ENCODE measurements at places on chromosomes 7 and 10.
A peak's percentile ranks its signal among the peaks of the same experiment; 100 is the strongest.

DNA sequence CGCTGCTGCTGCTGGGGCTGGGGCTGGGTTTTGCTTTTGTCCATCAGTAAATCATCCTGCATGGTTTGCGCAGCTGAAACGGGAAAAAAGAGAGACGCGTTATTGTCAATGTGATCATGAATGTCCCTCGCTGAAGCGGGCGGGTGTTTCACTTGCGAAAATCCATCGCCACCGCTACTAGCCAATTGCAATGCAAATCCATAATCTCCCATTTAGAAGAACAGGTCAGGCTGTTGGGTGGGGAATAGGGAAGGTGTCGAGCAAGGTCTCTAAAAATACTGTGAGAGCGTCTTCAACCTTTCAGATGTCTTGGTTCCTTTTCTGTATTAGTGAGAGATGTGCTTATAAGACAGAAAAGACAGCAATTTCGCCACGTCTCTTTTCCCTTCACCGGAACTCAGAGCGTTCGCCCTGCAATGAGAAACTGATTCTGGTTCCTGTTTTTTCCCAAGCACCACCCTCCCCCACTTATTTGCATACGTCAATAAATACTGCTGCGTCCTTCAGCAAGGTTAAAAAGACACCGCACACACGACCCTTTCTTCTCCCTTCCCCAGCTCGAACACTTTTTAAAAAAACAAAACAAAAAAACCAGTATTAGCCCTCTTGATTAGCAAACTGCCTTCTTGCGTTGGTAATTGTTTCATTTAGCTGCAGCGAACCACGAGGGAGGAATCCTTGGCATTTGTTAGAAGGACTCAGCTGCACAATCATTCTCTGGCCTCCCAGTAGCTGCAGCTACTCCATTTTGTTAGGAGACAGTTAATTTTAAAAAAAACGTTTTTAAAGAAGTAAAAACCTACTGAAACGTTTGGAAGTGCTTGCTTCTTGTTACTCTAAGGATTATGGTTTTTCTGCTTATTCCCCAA is 50.4 kb downstream of the CPEB3 start:
- DNase-seq = peak; percentile 63

DNA sequence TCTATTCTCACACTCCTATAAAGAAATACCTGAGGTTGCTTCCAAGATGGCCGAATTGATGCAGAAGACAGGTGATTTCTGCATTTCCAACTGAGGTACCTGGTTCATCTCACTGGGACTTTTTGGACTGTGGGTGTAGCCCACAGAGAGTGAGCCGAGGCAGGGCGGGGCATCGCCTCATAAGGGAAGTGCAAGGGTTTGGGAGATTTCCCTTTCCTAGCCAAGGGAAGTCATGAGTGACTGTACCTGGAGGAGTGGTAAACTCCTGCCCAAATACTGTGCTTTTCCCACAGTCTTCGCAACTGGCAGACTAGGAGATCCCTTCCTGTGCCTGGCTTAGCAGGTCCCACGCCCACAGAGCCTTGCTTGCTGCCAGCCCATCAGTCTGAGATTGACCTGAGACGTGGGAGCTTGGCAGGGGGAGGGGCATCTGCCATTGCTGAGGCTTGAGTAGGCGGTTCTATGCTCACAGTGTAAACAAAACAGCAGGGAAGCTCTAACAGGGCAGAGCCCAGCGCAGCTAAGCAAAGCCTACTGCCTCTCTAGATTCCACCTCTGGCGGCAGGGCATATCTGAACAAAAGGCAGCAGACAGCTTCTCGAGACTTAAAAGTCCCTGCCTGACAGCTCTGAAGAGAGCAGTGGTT is 152.2 kb downstream of the ARL4A start:
- no peak for DNase-seq

DNA sequence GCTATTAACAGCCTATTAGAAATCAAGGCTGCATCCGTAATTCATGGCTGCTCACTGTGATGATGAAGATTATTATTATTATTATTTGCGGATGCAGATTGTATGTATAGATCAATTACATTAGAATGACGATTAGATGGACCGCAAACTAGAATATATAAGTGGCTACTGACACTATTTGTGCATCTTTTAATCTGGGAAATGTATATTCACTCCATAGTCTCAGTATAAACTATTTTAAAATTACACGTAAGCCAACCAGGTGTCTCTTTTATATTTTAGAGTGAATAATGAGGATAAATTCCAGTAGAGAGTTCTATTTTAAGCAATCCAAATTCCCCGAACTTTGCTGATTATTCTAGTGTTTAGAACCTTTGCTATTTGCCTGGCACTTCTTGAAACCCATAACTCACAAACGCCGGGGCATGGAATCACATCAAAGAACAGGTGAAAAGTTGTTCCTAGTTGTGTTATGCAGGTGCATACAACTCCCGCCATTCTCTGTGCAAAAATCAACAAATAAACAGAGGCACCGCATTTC is 509 bp upstream of the ING3 start:
- no peak for DNase-seq

GRCh38 chr7:32648408-32649156 is 153.3 kb downstream of the AVL9 start:
- DNase-seq = no peak

GRCh38 chr10:117752103-117752502 is 209.6 kb downstream of the EMX2 start:
- DNase-seq = no peak

DNA sequence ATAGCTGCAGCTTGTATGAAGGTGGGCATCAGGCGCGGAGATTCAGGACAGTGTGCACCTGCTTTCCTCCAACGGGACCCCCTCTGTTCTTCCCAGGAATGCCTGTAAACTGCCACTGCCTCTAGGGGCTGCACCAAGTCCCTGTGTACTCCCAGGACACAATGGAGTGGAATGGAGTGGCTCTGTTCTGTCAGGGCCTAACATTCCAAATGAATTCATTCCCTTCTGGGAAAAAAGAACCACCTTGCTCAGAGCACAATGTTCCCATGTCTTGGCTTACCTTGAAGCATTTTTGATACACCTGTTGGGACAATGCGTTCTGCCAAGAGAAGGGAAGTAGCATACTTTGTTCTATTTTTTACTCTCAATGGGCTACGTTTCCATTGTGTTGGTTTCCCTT is 339.4 kb downstream of the FRMD4A start:
- no peak for DNase-seq

GRCh38 chr7:110856704-110857103 is 234.2 kb upstream of the LRRN3 start:
- DNase-seq = no peak

- no peak for DNase-seq
Measured at GRCh38 chr10:9508606-9509005, 1454.1 kb downstream of the GATA3 start.
